ENCODE measurements at places on chromosomes 16 and 17.
A peak's percentile ranks its signal among the peaks of the same experiment; 100 is the strongest.

- DNase-seq, result no peak
Measured at GRCh38 chr17:32651084-32651483, 164.3 kb downstream of the CDK5R1 start.

- DNase-seq, result no peak
Measured at GRCh38 chr16:4362476-4363135, 9.0 kb upstream of the VASN start.

- no peak for DNase-seq
Measured at GRCh38 chr17:7336240-7337175, at the start of gene ACAP1. Gene ACAP1 (plus strand): TSS chr17:7336529. CDS start chr17:7336735, 206 bp downstream.

GRCh38 chr16:52568983-52569690 lies 22.2 kb upstream of the TOX3 start:
- DNase-seq, result no peak

- no peak for DNase-seq
Measured at GRCh38 chr16:30941600-30942425, 7.1 kb upstream of the ORAI3 start.

- DNase-seq, result peak; percentile 29
Measured at GRCh38 chr17:38454532-38454931, 26.3 kb downstream of the ARHGAP23 start.

DNA sequence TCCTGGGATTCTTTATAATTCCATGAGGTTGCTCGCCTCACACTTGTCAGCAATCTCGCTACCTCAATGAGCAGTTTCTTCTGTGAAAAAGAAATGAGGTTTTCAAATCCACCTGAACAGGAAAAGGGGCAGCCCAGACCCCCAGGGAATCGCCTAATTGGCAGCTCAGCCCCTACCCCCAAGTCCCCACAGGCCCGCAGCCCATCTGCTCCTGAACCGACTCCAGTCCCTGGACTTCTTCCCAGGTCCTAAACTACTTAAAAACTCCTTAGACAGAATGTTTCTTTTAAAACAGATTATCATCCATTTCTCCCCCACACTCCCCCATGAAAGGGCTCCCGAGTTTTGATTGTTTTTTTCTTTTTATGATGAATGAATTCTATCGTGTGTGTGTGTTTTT lies 89.8 kb downstream of the PMP22 start:
- DNase-seq, result no peak

DNA sequence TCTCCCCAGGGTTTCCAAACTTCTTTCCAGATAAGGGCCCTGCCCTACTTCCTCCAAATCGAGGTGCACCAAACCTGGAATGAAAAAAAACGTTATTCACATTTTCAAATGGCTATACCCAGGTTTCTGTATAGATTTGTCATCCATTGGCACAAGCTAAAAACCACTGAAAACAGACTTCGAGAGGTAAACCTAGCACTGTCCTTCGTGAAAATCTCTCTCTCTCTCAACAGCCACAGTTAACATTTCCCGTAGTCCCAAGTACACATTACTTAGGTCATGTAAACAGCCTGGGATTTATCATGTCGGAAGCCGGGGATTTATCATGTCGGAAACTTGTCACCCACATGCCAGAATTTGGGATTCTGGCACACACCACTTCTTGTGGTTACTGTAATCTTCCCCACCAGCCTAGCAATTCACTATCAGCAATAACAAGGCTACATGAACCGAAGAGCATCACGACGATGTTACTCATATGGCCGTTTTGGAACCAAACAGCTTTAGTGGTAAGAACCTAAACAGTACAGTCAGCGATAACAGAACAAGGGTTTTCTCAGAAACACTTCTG lies 1.2 kb downstream of the DDX5 start:
- DNase-seq, result no peak

- DNase-seq, result no peak
Measured at GRCh38 chr16:87286839-87287626, 30.2 kb downstream of the C16orf95 start.

DNA sequence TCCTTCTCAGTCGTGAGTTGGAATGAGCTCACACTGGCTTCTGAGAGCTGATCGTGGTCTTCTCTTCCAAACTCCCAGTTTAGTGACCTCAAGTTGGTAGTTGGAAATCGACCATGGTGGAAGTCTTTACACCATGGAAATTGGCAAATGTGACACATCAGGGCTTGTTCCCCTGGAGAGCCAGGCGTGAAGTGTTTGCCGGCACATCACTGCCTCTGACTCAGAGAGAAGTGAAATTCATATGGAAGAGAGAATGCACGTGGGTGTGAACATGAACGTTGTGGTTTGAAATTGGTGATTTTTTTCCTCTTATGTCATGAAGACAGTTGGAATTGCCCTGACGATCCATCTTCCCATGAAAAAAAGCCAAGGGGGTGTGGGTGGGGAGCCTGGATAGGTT lies 47.4 kb downstream of the AXIN2 start:
- no peak for DNase-seq

DNA sequence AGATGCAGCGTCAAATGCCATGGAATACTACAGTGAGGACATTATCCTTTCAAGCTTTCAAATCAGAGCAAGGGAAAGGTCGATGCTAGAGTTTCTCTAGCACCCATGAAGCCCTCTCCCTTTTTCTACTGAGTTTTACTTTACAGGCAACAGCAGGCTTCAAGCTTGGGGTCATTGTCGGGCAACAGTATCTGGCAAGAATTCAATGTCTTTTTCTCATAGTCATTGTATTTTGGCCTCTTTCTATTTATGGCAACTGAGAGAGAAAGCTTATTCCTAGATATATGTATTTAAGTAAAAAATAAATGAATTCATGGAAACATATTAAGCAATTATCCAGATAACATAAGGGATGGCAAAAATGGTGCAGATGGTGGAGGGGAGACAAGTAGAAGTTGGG lies 364 bp upstream of the CETP start:
- DNase-seq, result no peak

DNA sequence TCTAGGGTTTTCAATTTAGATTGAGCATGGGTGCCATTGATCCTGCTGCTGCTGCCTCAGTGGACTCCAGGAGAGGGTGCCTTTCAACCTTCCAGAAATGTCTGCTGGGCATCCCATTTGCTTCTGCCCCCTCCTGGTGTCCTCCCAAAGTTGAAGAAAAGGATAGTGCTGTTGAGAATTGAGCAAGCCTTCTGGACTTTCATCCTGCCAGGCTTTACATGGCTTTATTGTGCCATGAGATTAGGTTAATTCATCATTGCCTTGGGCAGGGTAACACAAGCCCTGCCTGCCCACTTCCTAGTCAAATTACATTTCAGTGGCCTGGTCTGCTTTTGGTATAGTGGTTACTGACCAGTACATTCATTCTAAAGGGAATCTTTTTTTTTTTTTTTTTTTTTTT lies 17.9 kb upstream of the TANGO6 start:
- no peak for DNase-seq

- DNase-seq, result no peak
Measured at GRCh38 chr16:74768239-74768638, 6.4 kb downstream of the FA2H start.

DNA sequence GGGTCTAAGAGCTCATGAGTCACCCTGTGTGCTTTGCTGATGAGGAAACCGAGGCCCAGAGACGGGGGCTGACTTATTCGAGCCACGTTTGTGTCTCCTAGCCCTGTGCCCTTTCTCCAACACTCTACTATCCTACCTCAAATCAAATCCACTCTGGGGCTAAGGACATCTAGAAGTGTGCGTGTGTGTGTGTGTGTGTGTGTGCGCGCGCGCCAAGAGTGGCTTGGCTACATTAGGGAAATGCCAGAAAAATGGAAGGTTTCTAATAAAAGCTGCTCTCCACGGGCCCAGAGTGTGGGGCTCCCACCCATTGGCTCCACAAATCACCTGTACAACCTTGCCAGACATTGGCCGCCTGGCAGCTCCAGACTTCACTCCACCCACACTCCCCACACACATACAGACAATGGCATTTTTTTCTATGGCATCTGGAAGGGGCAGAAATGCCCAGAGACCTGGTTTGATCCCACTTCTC lies 30.3 kb upstream of the PHOSPHO1 start:
- no peak for DNase-seq

- DNase-seq, result no peak
Measured at GRCh38 chr16:87266846-87267245, 50.3 kb downstream of the C16orf95 start.

DNA sequence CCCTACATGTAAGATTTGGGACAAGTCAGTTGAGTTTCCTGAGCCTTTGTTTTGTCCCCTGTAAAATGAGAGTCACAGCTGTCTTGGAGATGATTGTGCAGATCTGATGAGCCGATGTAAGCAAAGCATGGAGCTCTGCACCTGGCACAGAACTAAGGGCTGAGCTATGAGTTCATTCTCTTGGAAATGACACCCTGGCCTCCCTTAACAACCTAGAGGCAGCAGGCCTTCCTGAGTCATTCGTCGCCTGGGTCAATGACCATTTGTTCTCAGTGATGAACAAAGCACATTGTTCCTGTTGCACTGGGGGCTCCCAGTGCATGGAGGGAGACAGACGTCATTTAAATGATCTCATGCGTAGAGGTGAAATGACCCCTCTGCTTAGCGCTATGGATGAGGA lies 62.8 kb upstream of the GCSH start:
- DNase-seq, result no peak

GRCh38 chr17:72270273-72270924 lies 149.6 kb downstream of the SOX9 start:
- DNase-seq, result no peak

DNA sequence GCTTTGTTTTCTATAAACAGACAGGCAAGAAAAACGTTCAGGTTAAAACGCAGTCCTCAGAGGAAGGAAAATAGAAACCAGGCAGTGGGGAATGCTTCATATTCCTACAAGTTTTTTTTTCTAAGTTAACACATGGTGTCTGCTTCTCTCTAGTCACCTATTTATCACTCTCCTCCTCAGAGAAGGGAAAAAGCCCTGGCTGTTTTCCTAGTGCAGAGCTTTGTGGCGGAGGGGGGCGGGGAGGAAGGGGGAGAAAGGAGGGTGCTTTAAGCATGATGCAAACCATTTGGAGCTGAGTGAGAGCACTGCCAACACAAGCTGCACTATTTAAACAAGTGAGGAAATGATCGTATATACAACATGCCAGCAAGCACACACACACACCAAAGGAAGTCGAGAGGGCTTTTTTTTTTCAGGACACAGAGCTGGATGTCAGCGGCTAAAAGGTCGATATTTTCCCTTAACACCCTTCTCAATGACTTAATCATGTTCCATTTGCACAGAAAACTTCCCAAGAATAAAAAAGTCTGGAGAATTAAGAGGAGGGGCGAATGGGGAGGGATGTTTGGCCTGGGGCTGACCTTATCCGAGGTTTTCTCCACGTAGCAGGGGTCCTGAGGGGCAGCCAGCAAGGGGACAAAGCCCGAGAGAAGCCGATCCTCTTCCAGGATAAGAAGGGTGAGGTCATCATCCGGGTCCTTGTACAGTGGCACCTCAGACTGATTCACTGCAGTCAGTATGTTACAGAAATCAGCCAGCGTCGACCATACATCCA lies 117.4 kb downstream of the HIC1 start:
- no peak for DNase-seq

All from esophagus squamous epithelium (tissue), 5 donors.